ENCODE measurements at places on chromosomes 5 and 9.

- DNase-seq, result no peak
Observed at GRCh38 chr5:136034984-136035383, 6.2 kb downstream of the TGFBI start.

- DNase-seq, result peak; percentile 75
Observed at GRCh38 chr9:116870566-116870965, 183.5 kb downstream of the TRIM32 start.

- DNase-seq, result no peak
Observed at GRCh38 chr5:10607666-10608073, 43.8 kb downstream of the ANKRD33B start.

DNA sequence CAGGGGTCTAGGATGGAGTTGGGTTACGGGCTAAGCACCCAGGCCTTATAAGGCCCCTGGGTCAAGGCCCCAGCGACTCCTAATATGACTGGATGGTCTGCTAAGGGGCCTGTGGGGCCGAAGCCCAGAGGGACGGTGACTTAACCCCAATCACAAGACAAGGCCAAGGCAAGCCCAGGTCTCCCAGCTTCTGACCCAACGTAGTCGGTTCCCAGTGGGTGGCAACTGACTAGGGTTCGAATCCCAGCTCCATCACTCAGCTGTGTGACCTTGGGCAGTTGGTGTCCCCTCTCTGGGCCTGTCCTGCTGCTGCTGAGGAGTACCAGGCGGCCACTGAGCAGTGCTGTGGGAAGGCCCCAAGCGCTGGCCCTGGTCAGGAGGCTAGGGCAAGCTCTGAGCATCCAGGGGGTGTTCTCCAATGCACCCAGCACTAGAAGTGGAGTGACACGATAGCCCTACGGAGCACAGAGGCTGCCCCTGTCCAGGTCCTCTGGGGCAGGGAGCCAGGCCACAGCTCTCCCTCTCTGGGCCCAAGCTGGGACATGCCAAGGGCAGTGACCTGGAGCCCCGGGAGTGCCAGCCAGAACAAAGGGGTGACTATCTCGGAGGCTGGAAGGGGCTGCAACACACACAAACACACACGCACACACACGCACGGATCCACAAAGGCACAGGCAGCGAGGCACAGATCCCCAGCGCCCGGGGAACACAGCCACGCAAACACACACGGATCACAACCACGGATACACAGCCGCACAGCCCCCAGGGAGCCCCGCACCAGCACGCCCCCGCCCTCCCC, 512 bp downstream of the AK1 start:
- no peak for DNase-seq

- no peak for DNase-seq
Observed at GRCh38 chr5:140220698-140221064, 45.7 kb downstream of the CYSTM1 start.

GRCh38 chr5:122089096-122090013, 11.3 kb upstream of the LOX start:
- no peak for DNase-seq

DNA sequence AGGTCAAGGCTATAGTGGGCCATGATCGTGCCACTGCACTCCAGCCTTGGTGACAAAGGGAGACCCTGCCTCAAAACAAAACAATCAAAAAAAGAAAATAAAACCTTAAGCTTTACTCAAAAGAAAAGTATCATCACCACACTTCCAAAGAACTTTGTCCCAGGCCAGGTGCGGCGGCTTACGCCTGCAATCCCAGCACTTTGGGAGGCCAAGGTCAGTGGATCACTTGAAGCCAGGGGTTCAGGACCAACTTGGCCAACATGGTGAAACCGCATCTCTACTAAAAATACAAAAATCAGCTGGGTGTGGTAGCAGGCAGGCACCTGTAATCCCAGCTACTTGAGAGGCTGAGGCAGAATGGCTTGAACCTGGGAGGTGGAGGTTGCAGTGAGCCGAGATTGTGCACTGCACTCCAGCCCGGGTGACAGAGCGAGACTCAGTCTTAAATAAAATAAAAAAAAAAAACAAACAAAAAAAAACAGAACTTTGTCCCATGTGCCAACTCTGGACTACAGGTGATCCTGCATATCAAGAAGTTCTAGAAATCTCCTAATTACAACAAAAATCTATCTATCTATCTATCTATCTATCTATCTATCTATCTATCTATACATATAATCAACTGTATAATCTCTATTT, 19.7 kb downstream of the CLINT1 start:
- DNase-seq, result no peak

GRCh38 chr5:57406641-57407040, 76.0 kb downstream of the ACTBL2 start:
- DNase-seq, result no peak

DNA sequence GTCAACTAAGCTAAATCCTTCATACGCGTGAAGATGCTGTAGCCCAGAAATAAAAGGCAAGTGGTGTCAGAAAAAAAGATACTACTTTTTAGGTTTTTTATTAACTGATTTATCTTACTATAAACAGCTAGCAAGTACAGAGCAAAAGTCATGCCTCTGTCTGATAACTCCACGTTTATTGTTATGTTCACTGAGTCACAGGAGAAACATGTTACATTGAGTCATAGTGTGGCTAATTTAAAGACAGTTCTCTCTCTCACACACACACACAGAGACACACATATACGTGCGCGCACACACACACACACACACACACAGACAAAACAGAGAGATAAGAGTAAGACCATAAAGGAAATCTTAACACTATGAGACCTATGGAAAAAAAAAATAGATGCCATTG, 770.0 kb upstream of the CDH10 start:
- DNase-seq, result no peak

GRCh38 chr9:93173365-93174051, 10.4 kb upstream of the WNK2 start:
- no peak for DNase-seq

DNA sequence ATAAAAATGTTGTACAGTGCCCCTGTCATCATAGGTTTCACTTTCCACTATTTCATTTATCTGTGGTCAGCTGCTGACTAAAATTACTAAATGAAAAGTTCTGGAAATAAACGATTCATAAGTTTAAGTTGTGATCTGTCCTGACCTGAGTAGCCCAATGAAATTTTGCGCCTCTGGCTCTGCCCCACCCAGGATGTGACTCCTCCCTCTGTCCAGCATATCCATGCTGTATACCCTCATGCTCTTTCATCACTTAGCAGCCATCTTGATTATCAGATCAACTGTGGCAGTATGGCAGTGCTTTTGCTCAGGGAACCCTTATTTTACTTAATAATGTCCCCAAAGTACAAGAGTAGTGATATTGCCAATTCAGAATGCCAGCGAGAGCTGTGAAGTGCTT, 97.3 kb downstream of the STARD4 start:
- DNase-seq, result no peak

GRCh38 chr5:170216257-170216864, 16.4 kb upstream of the C5orf58 start:
- peak; percentile 67 for DNase-seq

- DNase-seq, result no peak
Observed at GRCh38 chr5:143397302-143398052, 6.0 kb downstream of the NR3C1 start.

DNA sequence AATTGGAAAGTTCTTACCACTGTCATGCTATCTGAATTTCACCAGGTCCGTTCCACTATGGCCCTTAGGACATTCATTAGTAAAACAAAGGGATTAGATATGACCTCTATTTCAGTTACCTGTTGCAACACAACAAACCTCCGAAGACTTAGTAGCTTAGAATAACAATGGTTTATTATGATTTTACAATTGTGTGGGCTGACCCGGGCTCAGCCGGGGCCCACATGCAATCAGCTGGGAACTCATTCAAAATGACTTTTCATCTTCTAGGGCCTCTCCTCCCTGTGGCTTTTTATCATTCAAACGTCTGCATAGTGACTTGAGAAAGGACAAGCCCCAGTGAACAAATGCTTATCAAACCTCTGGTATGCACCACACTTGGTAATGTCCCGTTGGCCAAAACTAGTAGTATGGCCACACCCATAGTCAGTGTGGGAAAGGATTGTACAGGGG, 2.3 kb upstream of the FBXW11 start:
- DNase-seq, result no peak

DNA sequence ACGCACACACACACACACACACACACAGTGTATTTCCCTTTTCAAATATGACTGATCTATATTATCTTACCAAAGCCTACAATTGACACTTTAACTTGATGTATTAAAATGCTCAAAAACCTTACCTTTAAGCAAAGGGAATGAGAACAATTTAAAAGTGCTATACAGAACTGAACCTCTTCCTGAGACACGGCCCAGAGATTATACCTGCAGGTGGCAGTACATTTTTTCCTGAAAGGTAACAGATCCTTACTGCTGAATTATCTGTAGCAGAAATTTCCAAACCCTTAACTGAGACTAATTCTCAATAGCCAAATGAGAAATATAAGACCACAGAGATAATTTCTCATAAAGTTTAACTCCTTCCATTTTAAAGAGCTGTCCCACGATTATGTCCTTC, 91.1 kb downstream of the MYO10 start:
- DNase-seq, result no peak

DNA sequence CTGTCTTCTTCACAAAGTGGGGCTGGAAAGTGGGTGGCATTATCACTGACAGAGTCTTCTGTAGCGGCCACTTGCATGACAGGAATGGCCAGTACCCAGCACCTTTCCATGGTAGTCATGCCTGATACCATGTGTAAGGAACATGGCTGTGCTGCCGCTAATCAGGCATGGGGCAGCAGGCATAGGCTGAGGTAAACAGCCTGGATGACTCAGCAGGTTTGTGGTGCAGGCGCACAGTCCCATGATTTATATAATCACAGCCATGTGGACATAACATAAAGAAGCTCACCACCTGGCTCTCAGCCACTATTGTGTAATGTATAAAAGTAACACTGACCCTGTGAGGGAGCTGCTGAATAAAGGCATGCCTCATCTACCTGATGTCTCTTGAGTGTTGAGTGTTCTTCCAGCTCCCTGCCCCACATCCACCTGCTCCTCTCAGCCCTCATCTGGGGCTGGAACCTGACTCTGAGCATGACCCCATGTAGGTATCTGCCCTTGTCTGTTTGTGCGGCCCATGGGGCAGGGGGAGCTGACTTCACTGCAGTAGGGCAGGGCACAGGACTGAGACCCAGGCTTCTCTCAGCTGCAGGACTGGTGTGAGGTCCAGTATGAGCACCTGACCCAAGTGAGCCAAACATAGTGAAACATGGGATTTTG, 13.2 kb upstream of the ICE1 start:
- DNase-seq, result no peak

DNA sequence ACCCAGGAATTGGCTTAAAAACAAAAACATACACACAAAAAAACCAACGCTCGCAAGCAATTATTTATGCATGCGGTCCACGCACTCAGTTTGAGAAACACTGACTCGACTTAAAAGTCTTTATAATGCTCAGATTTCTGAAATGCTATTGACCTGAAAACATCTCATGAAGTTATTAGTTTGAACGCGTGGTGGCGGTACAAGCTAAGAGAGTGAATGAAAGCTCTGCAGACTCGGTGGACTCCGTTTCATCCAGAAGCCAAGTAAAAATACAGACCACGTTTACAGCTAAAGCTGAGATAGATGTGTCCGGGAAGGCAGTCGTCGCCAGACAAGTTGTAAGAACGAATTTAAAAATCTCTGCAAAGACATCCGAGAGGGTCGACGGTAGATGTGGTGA, at the start of gene PCDHB6:
PCDHB6 (plus strand) TSS at position 246 of the 400 bp plus-strand sequence. CDS start 201 bp downstream, outside the sequence.
- no peak for DNase-seq

DNA sequence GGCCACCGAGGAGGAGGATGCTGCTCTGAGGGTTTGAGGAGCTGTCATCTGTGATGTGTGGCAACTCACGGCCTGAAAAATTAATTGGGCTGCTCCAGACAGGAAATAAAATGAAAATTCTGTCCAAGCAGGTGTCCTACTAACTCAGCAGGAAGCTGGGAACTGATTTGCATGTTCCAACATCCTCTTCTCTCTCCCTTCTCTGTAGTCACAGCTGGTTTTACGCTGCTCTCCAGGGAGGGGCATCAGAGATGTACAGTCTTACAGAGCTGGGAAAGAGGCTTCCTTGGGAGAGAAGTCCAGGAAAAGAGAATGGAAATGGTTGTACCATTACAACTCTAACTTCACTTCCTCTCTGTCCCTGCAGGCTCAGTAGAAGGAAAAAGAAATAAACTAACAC, 24.2 kb upstream of the SIL1 start:
- DNase-seq, result peak; percentile 16

DNA sequence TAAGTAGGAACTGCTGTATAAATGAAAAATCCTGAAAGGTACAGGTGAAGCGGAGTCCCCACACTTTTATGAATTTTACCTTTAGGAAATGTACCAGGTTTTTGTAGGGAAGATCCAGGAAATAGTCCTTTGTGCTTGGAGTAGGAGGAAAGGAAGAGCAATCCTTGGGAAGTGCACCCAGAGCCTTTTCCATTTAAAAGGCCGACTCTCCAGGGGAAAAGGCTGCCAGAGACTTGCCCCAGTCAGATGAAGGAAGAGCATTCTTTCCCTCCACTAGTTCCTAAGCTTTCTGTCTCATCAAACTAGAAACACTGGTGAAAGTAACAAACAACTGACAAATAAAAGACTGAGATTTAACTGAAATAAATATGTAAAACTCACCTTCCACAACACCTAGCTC, 779.4 kb upstream of the CDH6 start:
- no peak for DNase-seq

DNA sequence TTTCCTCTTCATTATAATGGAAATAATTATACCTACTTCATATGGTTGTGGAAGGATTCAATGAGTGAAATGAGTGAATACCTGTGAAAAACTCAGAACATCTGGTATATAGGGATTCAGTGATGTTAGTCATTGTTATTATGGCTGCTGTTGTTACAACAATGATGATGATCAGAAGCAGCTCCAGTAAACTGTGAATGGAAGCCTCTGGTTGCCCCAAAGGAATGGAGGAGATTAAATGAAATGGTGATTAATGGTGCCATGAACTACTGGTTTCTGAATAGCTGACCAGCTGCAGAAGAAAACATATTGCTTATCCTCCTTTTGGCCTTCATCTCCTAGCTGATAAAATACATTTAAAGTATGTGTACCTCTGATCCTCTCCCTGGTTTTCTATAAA, 372.0 kb downstream of the ARHGEF28 start:
- no peak for DNase-seq

- peak; percentile 51 for DNase-seq
Observed at GRCh38 chr5:123937230-123937629, 425.3 kb downstream of the CSNK1G3 start.

- no peak for DNase-seq
Observed at GRCh38 chr5:74801941-74802340, 34.9 kb downstream of the NSA2 start.

- DNase-seq, result no peak
Observed at GRCh38 chr9:32500768-32501167, 25.2 kb downstream of the RIGI start.

GRCh38 chr9:114226246-114227055, 71.1 kb downstream of the COL27A1 start:
- no peak for DNase-seq

- DNase-seq, result peak; percentile 73
Observed at GRCh38 chr5:127564002-127564769, 46.7 kb downstream of the PRRC1 start.

- DNase-seq, result no peak
Observed at GRCh38 chr5:93929131-93929530, 187.7 kb upstream of the POU5F2 start.

- no peak for DNase-seq
Observed at GRCh38 chr5:136000932-136001331, 27.9 kb upstream of the TGFBI start.
